Upper lobe of right lung (tissue), 1 donor: ENCODE measurements at places on chromosomes 3 and 15.

- DNase-seq: no peak
These were observed 4.3 kb downstream of the ATP6V1A start for GRCh38 chr3:113751141-113751540.

DNA sequence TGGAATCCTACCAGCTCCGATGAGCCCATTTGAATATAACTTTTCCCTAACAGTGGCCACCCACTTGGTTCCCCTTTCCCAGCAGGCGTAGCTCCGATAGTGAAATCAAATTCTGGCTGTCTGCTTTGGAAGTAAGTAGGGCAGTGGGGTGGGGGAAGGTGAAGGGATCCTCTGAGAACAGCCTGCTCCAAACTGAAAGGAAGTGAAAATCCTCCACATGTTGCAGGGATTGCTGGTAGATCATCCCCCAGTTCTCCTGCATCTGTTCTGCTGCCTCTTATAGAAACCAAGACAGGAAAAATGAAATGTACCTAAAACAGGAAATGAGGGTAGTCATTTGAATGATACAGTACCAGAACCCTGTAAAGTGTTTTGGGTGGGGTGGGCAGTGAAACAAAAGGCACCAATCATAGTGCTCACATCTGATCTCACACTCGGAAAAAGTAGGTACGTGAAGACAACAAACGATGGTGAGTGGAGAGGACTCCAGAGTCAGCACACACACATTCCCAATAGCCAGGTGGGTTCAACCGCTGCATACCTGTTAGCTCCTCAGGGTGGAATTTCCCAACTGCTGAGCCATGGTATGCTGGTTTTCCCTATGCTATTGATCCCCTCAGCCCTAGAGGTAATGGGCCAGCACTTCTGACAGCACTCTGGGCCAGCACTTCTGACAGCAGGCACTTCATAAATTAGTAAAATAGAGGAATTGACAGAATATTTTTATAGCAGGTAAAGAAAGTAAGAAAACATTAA is 304.9 kb upstream of the ADAMTS9 start:
- no peak for DNase-seq

- DNase-seq: no peak
These were observed 21.8 kb downstream of the MAP2K5 start for GRCh38 chr15:67564021-67564967.

- no peak for DNase-seq
These were observed 30.5 kb downstream of the CLASP2 start for GRCh38 chr3:33687406-33688010.

GRCh38 chr3:77190374-77190773 is 150.5 kb downstream of the ROBO2 start:
- no peak for DNase-seq

DNA sequence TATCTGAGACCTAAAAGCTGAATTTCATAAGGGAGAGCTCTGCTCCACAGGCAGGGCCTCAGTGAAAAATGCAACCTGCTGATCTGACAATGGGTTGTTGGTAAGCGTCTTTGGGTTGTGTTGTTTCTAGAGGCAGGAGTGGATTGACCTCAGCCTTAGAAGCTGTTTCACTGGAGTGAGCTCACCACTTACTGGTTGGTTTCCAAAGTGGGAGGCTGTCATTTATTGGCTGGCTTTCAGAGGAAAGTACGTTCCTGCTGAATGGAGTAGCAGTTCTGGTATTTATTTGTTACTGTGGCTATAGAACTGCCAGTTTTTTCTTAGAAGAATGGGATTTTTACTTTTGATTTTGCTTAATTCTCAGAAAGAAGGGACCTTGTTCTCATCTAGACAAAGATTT is 29.3 kb upstream of the COL6A5 start:
- DNase-seq: no peak

DNA sequence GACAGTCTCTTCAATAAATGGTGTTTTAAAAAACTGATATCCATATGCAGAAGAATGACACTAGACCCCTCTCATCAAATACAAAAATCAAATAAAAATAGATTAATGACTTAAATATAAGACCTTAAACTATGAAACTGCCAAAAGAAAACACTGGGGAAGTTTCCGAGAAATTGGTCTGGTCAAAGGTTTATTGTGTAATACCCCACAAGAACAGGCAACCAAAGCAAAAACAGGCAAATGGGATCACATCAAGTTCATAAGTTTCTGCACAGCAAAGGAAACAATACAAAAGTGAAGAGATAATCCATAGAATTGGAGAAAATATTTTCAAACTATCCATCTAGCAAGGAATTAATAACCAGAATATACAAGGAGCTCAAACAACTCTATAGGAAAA is 126.2 kb downstream of the GOLIM4 start:
- no peak for DNase-seq
